ENCODE measurements at places on chromosomes 3 and 15.

- no peak for DNase-seq
These were observed 101.7 kb upstream of the ZNF717 start for GRCh38 chr3:75886971-75887526.

- DNase-seq: no peak
These were observed 74.1 kb upstream of the CHRM5 start for GRCh38 chr15:33894193-33894592.

- no peak for DNase-seq
These were observed 1458.4 kb upstream of the CADM2 start for GRCh38 chr3:83500422-83500821.

DNA sequence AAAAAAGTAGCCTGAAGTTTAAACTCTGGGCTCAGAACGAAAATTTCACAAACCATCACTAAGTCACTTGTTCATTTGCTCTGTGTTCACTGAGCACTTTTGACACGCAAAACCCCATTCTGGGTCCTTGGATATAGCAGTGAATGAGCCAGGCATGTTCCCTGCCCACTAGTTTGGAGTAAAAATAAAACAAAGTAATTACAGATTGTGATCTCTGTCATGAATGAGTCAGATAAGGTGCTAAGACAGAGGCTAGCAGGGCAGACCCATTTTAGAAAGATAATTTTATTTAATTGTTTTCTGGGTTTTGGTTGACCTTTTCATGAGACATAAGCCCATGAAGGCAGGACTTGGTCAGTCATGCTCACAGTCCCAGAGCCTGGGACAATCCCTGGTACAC lies 84.1 kb upstream of the ARHGEF3 start:
- no peak for DNase-seq

GRCh38 chr15:81313686-81314085 lies 10.3 kb downstream of the STARD5 start:
- DNase-seq: no peak

DNA sequence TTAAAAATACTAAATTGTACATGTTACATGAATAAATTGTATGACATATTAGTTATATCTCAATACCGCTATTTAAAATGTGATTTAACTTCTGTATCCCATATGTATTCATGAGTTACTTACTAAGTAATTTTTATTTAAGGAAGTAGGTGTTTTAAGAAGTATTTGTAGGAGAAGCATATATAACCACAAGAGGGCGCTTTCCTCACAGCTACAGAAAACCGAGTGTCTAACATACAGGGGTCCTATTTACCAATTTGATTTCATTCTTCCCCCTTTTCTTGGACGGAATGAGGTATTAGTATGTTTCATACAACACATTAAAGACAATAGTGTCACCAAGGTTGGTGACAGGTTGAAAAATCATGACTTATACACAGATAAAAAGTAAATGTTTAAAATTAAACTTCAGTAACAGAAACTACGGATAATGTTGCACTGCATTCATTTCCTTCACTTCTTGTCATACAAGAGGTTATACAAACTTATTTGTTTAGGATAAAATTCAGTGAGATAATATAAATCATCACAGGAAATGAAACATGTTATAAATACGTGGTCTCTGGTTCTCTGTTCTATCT lies 253.6 kb downstream of the MAGI1 start:
- DNase-seq: no peak

DNA sequence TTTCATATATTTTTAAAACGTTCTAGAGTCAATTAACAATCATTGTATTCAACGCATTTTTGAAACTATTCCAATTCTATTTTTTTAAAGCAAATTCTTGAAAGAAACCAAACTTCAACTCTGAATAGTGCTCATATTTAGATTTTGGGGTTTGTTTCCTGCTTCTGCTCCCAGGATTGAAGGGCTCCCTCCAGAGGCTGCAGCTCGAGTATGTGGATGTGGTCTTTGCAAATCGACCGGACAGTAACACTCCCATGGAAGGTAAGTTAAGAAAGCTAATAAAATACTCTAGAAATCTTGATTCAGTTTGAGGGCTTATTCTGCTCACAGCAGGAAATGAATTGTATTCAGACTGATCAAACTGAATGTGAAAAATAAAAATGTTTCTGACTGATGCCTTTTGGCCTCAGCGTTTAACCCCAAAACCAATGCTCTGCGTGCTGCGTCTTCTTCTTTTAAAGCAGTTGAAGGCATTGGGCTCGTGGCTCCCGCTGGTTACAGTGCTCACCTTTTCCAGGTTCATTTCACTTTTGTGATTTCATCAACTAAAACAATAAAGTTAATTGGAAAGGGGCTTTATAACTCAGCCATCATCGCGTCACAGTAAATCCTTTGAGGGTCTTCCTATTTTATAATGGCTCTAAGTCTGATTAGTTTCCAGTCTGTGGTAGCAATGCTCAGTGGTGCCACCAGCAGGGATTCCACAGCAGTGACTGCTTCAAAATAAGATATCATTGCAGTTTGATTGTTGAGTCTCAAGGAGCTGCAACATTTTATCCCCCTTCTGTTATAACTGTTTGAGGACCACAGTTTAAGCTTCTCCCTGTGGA lies 80.1 kb downstream of the SSR3 start:
- DNase-seq: no peak

GRCh38 chr15:41483115-41483514 lies 10.6 kb upstream of the ITPKA start:
- no peak for DNase-seq

DNA sequence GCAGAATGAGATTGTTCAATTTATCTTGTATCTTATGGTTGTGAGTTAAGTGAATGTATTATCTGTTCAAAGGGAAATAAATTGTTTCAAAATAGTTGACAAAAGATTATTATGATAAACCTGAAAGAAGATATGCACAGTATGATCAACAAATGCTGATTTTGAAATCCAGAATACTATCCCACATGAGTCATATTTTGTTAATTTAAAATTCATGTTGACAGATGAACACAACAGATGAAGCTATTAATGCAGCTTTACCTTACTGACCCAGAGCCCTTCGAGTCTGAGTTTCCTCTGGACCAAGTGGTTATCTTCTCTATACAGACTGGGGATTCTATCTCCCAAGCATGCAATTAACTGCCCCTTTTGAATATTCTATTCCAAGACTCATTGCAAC lies 482.8 kb downstream of the FGF12 start:
- DNase-seq: no peak

DNA sequence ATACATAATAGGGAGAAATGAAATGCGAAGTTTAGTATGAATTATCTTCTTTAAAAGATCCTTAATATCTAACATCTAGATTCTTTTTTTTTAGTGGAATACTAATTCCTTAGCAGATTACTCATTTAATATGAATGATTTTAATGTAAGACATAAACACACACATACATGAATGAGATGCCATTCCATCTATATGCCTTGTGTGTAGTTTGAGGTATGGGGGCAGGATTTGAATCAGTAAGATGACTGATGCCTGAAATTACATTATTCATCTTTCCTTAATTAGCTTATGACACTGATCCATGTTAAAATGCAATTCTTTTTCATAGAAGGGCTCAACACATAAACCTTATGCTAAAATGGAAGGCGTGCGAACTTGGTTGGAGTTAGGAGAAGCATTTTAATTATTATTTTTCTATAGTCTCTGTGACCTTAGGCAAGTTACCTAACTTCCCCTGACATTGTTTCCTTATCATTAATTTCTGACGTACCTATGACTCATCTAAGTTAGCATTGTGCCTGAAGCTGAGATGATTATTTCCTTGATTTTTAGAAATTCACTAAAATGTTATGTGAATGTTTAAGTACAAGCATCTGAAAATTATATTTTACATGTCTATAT lies 10.8 kb upstream of the BNIP2 start:
- no peak for DNase-seq

GRCh38 chr3:21909096-21909495 lies 158.1 kb upstream of the ZNF385D start:
- DNase-seq: no peak

GRCh38 chr3:150237490-150237889 lies 170.6 kb upstream of the TSC22D2 start:
- no peak for DNase-seq

- DNase-seq: no peak
These were observed 103.6 kb downstream of the DAPK2 start for GRCh38 chr15:63942486-63943365.

DNA sequence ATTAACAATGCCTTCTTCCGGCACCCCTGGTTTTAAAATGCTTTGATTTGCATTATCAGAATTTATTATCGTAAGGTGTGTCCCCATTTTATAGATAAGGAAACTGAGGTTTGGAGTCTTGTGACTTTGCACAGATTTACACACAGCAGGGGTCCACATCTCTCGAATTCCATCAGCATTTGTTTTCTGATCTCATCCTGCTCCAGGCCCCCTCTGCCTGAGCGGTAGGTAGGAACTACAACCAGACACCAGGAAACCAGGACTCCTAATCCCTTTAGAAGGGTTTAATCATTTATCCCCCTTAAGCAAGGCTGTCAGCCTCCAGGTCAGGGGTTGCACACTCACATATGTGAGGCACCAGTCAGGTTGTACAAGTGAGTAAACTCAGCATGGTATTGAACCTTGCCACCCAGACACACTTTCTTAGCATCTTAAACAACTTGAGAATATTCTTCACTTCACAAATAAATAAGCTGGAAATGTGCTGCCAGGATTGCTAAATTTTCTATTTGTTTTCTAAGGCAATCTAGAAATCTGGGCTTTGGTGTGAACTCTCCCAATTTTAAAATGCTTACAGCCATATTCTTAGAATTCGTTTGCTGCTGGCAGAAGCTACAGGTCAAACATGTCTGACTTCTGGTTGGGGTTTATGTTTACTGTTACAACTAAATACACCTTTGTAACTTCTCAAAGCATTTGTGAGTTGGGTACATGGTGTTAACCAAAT lies 31.7 kb upstream of the CMTM7 start:
- DNase-seq: no peak

- no peak for DNase-seq
These were observed 12.3 kb downstream of the BOC start for GRCh38 chr3:113223475-113224281.

- DNase-seq: no peak
These were observed 553.1 kb upstream of the PPP2R3A start for GRCh38 chr3:135412475-135412874.

GRCh38 chr15:27248251-27248650 lies 277.3 kb downstream of the GABRG3 start:
- DNase-seq: no peak

GRCh38 chr15:100710744-100711515 lies 108.5 kb downstream of the ASB7 start:
- no peak for DNase-seq

- no peak for DNase-seq
These were observed 35.0 kb downstream of the FSTL1 start for GRCh38 chr3:120415756-120416155.

GRCh38 chr15:73962433-73962832 lies 29.7 kb downstream of the STOML1 start:
- no peak for DNase-seq

GRCh38 chr15:36903195-36903594 lies 197.2 kb downstream of the MEIS2 start:
- DNase-seq: no peak

DNA sequence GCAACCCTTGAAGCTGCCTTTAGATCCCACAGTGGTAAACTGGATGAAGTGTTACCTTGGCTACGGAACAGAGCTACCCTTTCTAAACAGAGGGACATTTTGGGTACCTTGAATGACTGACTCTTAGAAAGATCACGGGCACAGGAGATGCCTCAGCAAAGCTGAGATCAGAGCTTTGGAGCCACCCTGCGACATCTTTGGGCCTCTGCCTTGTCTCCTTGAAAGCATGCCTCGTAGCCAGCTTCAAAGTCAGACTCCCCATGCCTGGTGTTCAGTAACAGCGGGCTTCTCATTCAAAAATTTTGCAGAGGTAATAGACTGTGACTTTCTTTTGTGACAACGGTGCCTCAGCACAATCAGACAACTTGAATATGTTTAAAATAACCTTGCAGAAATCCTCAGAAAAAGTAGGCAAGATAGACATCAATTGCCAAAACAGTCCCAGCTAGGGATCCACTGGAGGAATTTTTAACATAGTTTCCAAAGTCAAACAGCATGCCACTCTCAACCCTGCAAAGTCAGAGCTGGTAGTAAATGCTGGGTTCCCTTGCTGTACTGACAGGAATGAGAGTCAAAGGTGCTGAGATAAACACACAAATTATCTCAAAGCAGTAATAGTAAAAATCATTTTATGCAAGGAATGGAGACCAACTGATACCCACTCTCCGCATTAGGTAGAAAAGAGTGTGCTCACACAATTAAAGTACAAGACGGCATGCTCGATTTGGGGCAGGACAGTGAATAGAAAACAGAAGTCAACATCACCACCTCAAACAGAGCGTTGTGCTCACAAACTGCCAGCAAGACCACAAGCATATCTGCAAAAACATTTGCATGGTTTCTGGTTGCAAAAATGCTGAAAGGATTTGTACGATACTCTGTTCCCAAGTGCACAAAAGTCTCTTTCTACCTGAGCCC lies 82.1 kb downstream of the MYO1E start:
- DNase-seq: no peak

DNA sequence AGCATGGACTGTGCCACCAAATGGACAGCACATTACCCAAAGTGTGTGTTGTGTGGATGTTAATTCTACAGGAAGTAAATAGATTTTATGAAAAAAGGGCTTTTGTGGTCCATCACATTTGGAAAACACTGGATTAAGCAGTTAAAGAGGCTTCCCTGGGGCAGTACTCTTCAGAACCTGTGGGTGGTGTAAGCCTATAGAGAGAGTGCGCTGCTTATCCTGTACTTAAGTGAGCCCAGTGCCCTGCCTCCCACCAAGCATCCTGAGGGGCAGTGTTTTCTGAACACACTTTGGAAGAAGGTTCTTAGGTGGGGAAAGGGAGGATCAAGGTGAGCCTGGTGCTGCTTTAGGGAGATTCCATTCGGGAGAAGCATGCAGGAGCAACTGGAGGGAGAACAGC lies 10.9 kb downstream of the TTLL3 start:
- DNase-seq: no peak

DNA sequence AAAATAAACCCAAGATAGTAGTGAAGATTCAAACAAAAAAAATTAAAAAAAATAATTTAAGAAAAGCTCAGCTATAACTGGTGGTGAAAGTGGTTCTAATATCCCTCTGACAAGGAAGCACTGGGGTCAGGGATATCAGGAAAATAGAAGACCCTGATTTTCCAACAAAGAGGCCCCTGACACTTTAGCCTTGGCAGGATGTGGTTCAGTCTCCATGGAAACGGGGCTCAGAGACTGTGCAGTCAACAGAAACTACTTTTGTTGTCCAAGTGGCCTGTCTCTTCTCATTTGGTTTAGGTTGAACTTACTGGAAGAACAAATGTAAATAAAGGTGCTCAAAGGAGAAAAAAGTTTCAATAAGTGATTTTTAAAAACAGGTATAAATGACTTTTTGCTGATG lies 27.2 kb downstream of the INTS14 start:
- DNase-seq: no peak

DNA sequence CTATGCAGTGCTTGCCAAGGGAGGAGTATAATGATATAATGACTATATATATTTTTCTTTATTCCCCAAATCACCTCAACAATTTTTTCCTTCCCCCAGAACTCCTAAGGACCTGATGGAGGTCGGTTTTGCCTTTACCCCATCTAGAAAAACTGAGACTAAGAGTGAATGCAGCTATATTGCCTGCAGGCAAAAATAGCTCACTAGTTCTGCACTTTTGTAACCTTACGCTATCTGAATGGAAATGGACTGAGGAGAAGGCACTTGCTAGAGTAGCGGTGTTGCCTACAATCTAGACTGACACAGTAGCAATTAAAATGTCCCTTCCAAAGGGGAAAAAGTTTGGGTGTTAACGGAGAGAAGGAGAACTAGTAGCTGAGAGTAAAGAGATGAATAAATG lies 379.5 kb upstream of the SEMA6D start:
- no peak for DNase-seq
